ENCODE measurements at places on chromosomes 13 and 19.

GRCh38 chr19:49362048-49362928, at the start of gene TEAD2:
TSS of gene TEAD2 (minus strand) at chr19:49362416. CDS start at chr19:49360075, 2,341 bp downstream.
- no peak for DNase-seq

- DNase-seq, result no peak
These were observed 2.4 kb downstream of the SMG9 start for GRCh38 chr19:43752287-43752875.

DNA sequence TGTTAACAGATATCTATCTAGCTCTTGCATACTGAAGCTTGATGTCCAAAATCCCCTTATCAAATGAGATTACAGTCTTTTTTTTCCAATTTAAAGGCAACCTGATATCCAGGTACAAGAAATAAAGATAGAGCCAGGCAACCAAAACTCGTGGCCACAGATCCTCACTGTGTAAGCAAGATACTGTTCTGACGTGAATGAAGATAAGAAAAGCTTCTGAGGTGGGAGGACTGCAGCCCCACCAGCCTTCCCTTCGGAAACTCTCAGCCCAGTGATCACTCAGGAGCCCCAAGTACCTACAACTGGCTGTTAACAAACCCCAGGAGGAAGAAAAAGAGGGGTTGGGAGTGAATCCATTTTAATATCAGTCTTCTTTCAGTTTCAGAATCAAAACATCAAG, 191.6 kb downstream of the EFNB2 start:
- no peak for DNase-seq

DNA sequence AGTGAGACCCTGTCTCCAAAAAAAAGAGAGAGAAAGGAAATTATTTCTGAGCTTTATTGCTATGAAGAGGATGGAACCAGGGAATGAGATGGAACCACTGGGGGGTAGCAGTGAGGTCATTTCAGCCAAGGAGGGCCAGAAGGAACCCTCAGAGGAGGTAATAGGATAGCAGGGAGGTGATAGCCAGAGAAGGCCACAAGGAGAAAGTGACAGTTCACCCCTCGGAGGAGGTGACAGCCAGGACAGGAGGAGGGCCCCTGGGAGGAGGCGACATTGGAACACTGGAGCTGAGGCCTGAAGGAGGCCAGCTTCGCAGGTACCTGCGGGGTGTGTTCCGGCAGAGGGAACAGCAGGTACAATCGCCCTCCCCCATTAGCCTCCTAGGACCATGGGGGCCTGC, 675 bp upstream of the PGPEP1 start:
- no peak for DNase-seq

GRCh38 chr19:4096049-4096892, 27.7 kb downstream of the MAP2K2 start:
- no peak for DNase-seq

DNA sequence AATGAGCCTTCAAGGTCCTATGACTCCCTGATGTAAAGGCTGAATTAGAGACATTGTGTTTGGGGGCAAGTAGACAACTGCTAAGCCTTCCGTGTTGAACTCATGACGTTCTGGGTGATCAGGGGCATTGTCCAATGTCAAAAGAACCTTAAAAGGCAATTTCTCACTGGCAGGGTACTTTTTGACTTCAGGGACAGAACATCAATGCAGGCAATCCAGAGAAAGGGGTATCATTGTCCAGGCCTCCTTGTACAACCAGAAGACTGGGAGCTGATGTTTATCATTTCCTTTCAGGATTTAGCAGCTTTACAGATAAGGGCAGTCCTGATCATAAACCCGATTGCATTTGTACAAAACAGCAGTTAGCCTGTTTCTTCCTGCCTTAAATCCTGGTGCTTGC, 25.0 kb upstream of the SMAD9 start:
- no peak for DNase-seq

DNA sequence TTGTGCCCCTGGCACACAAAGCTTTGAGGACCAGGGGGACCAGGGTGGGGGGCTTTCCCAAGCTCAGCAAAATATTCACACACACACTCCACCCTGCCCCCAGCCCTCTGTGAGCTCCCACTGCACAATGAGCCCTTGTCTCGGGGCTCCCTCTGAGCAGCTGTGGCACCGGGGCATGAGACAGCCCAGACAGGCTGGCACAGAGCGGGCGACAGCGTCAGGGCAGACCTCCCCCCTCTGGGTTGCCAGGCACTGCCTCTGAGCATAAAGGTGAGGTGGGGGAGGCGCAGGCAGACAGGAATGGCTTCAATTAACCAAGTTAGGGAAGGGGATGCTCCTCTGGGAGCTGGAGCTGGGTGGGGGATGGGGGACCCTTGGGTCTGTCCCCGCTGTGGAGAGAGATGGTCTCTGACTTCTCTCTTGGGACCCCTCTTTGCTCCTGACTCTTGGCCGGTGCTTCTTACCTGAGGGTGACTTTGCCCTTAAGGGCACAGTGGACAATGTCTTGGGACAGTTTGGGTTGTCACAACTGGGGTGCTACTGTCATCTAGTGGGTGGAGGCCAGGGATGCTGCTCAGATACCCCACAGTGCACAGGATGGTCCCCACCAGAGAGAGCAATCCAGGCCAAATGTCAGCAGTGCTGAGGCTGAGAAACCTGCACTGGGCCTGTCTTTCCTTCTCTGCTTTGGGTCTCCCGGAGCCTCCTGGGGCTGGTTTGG, 30.3 kb downstream of the LYL1 start:
- no peak for DNase-seq

GRCh38 chr13:28001049-28001448, 12.6 kb upstream of the URAD start:
- DNase-seq, result no peak
